ENCODE measurements at places on chromosomes 11 and 22. TPM values are rescaled to one million over a fixed set of nuclear protein-coding genes. Genes with fewer than 3 reads are reported as not detected.

Gene DNAJB13
- total RNA-seq, result not detected

Gene FGF19
- total RNA-seq, result not detected

Gene TIMP3
- 212 TPM for total RNA-seq

Gene PITPNM1
- 65.3 TPM for total RNA-seq

Gene DDX25
- 0.92 TPM for total RNA-seq

Gene PPFIBP2
- 95.8 TPM for total RNA-seq

Gene HBD
- total RNA-seq, result not detected

Gene PDE2A
- total RNA-seq, result 3.5 TPM

Gene ADM2
- 1.3 TPM for total RNA-seq

GRCh38 chr22:46361826-46362202 lies 26.3 kb downstream of the TRMU start:
- H3K27me3 ChIP-seq, result peaks cover 30% of the 10 kb centered on the region
- H3K4me1 ChIP-seq, result no peaks in the 10 kb centered on the region
- H3K27ac ChIP-seq, result no peak overlapping the region

GRCh38 chr11:76269247-76269646 lies 62.9 kb upstream of the WNT11 start:
- no peaks in the 10 kb centered on the region for H3K36me3 ChIP-seq
- no peak for DNase-seq
- no peak overlapping the region for H3K4me3 ChIP-seq
- H3K4me1 ChIP-seq, result no peaks in the 10 kb centered on the region
- H3K27ac ChIP-seq, result peak overlapping the region; percentile 53
- no peaks in the 10 kb centered on the region for H3K27me3 ChIP-seq

- no peak overlapping the region for H3K27ac ChIP-seq
- no peak overlapping the region for H3K4me3 ChIP-seq
- no peaks in the 10 kb centered on the region for H3K27me3 ChIP-seq
Measured at GRCh38 chr11:77568916-77569675, 20.7 kb upstream of the AQP11 start.

- DNase-seq, result no peak
- no peaks in the 10 kb centered on the region for H3K4me1 ChIP-seq
- no peaks in the 10 kb centered on the region for H3K36me3 ChIP-seq
- H3K27me3 ChIP-seq, result no peaks in the 10 kb centered on the region
- H3K4me3 ChIP-seq, result no peak overlapping the region
- no peak overlapping the region for H3K27ac ChIP-seq
Measured at GRCh38 chr11:31237819-31238760, 131.4 kb downstream of the DCDC1 start.

DNA sequence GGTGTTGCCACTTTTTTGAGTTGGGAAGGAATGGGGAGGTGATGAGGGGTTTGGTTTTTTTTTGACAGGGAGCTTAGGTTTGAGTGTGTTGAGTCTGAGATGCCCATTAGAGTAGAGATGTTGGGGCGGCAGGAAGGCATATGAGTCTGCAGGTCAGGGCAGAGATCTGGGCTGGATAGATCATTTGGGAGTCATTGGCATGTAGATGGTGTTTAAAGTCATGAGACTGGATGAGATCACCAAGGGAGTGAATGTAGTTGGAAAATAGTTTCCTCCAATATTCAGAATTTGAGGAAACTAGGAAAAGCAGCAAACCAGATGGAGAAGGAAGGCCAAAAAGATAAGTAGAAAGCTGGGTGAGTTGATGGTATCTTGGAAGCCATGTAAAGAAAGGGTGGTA lies 2.1 kb upstream of the ANAPC15 start:
- H3K27ac ChIP-seq, result no peak overlapping the region
- H3K4me1 ChIP-seq, result peaks cover 21% of the 10 kb centered on the region
- DNase-seq, result no peak
- no peak overlapping the region for H3K4me3 ChIP-seq

DNA sequence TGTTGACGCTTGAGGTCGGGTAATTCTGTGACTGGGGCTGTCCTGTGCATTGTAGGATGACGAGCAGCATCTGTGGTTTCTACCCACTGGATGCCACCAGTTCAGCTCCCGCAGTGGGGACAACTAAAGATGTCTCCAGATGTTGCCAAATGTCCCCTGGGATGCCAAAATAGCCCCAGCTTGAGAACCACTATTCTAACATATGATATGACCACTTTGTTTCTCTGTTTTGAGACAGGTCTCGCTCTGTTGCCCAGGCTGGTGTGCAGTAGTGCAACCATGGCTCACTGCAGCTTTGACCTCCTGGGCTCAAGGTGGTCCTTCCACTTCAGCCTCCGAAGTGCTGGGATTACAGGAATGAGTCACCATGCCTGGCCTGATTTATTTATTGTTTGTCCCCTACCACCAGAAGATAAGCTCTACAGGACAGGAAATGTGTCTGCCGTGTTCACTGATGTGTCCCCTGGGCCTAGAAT lies 4.4 kb upstream of the MEN1 start:
- DNase-seq, result no peak
- peaks cover 11% of the 10 kb centered on the region for H3K4me1 ChIP-seq
- no peaks in the 10 kb centered on the region for H3K27me3 ChIP-seq
- H3K27ac ChIP-seq, result no peak overlapping the region
- no peaks in the 10 kb centered on the region for H3K36me3 ChIP-seq
- no peak overlapping the region for H3K4me3 ChIP-seq

DNA sequence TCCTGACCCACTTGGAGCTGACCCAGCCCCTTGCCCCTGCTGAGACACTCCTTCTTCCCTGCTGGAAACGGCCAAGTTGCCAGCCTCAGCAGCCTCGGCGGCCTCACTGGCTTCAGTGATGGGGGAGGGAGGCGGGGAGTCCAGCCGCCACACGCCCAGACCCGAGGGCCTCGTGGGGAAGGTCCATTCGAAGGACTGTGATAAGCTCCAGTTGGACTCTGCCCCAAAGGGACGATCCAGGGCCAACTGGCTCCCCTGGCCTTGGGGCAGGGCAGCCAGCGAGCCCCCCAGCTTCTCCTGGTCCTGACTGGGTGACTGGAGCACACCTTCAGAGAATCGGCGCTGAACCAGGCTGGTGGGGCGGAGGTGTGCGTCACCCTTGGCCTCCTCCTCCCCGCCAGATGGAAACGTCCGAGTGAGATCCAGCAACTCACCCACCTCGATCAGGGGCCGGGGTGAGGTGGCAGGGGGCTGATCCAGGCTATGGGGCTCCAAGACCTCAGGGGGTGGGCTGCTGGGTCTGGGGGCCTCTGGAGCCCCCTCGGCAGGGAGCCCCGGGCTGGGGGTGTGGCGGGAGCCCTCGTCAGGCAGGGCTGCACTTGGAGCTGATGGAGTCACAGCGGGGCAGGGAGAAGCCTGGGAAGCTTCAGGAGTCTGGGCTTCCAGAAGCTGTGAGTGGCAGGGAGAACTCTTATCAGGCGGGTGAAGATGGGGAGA lies 11.5 kb downstream of the TNKS1BP1 start:
- DNase-seq, result peak; percentile 57
- H3K27ac ChIP-seq, result peak overlapping the region; percentile 95
- H3K36me3 ChIP-seq, result peaks cover 85% of the 10 kb centered on the region
- no peak overlapping the region for H3K4me3 ChIP-seq

DNA sequence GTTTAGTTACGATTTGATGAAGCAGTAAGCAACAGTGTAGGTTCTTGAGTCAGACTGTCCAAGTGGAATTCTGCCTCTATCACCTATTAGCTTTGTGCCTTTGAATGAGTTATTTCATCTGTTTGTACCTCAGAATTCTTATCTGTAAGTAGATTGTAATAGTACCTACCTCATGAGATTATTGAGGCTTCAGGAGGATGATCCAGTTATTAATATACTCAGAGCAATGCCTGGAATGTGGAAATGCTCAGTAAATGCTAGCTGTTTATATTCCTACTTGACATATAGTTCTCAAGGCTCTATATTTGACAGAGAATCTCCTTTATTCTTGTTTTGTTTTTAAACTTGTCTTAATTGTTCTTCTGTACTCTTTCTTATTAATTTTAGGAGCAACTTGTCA lies 70.1 kb downstream of the SFI1 start:
- peaks cover 3% of the 10 kb centered on the region for H3K4me1 ChIP-seq
- H3K4me3 ChIP-seq, result no peak overlapping the region
- DNase-seq, result no peak
- H3K36me3 ChIP-seq, result peaks cover 25% of the 10 kb centered on the region
- no peak overlapping the region for H3K27ac ChIP-seq

DNA sequence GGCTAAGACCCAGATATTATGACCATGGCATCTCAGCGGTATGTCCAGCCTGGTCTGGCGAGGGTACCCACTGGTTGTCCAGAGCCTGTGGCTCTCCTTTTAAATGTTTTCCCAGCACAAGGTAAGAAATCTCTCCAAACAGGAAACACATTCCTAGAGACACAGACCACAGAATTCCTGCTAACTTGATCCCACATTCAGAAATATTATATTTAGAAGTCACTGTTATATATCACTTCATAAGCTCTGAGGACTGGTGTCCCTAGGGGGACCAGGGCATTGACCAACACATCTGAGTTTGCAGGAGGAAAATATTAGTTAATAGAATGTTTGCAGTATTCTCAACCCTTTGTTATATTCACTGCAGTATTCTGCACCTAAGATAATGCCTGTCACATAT lies 23.1 kb downstream of the TMPRSS13 start:
- H3K36me3 ChIP-seq, result no peaks in the 10 kb centered on the region
- peaks cover 6% of the 10 kb centered on the region for H3K27me3 ChIP-seq
- peaks cover 5% of the 10 kb centered on the region for H3K4me1 ChIP-seq
- H3K4me3 ChIP-seq, result no peak overlapping the region
- H3K27ac ChIP-seq, result no peak overlapping the region
- DNase-seq, result no peak

DNA sequence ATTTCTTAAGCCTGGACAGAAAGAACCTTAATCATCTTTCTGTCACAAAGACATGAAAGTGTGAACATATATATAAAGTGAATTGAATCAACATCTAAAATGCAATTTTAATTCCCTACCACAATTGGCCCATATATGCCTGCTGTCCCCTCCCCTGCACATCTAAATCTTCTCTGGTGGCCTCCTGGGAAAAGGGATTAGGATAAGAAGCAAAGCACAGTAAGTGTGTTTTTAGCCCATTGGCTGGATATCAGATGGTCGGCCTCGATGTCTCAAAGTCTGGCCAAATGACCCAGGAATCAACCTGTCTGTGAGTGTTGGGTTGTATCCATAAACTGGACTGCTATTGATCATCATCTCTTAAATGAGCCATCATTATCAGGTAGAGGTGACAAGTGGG lies 5.8 kb downstream of the MMP3 start:
- no peaks in the 10 kb centered on the region for H3K27me3 ChIP-seq
- no peak overlapping the region for H3K4me3 ChIP-seq
- DNase-seq, result no peak
- no peak overlapping the region for H3K27ac ChIP-seq
- H3K4me1 ChIP-seq, result no peaks in the 10 kb centered on the region

DNA sequence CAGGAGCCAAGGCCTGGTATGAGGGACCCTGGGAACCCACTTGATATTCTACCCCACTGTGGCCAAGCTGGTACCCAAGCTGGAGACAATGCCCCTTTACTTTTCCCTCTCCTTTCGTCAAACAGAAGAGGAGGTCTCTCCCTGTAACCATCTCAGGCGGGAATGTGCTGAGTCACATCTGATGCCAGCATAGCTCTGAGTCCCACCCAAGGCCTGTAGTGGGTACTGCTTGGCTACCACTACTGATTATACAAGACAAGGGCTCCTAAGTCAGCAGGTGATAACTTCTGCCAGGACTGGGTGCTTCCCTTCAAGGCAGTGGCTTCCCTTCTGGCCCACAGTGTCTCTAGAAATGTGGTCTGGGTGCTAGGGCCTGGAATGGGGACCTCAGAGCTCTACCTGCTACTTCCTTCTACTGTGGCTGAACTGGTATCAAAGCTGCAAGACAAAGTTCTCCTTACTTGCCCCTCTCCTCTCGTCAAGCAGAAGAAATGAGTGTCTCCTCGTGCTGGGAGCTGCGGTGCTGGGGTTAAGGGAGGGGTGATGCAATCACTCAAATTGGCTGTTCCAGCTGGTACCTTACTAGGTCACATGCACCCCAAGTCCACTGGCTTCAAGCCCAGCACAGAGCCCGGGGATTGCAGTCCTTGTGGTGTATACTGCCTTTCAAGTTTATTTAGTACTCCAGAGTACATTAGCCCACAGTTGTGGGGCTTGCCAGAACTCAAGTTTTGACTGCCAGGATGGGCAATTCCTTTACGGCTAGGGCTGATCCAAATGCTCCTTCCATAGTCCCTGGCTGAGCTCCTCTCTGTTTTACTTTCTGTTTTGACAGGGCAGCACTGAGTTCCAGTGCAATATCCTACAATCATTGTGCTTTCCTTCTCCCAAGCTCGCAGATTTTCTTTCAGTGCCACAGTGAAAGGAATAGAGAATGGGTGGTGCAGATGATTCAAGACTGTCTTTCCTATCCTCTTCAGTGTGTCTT lies 419.7 kb upstream of the CNTN5 start:
- no peak overlapping the region for H3K27ac ChIP-seq
- H3K27me3 ChIP-seq, result no peaks in the 10 kb centered on the region
- no peaks in the 10 kb centered on the region for H3K36me3 ChIP-seq
- DNase-seq, result no peak

- no peaks in the 10 kb centered on the region for H3K27me3 ChIP-seq
- DNase-seq, result no peak
- no peak overlapping the region for H3K4me3 ChIP-seq
- H3K36me3 ChIP-seq, result no peaks in the 10 kb centered on the region
- H3K4me1 ChIP-seq, result no peaks in the 10 kb centered on the region
Measured at GRCh38 chr11:35056391-35057093, 82.4 kb upstream of the CD44 start.

DNA sequence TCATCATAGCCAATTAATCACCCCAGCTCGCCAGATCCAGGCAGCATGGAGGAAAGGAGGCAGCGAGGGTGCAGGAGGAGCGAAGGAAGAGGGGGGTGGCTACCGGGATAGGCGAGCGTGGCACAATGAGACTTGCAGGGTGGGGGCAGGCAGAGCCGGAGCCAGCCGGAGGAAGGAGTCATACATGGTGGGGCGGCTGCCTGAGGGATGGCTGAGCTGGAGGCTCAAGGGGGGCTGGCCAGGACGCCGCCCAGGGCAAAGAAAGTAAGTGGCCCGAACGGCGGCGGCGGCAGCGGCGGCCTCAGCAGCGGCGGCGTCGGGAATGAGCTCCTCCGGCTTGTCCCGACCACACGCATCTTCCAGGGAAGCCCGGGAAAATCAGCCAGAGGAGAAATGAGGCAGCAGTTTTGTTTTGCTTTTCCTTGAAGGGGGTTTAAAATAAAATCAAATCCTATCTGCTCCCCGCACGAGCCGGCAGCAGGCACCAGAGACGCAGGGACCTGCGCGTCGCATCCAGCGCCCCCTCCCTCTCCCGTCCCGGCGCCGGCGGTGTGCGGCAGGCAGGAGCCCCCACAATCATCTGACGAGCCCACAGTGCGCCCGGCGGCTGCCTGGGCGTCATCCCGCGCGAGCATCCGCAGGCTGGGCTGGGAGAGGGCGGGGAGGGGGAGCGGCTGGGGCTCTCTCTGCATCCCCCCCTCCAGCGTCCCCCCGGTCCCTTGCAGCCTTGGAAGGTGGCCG lies 263.6 kb downstream of the CTTN start:
- H3K27ac ChIP-seq, result no peak overlapping the region
- H3K27me3 ChIP-seq, result peaks cover 65% of the 10 kb centered on the region
- peaks cover 8% of the 10 kb centered on the region for H3K4me1 ChIP-seq
- H3K4me3 ChIP-seq, result peak overlapping the region; percentile 40

All from stomach (tissue), 19 donors.